ENCODE measurements at places on chromosomes 5 and 9.

GRCh38 chr9:25418974-25419373 lies 259.3 kb downstream of the TUSC1 start:
- no peak for DNase-seq

DNA sequence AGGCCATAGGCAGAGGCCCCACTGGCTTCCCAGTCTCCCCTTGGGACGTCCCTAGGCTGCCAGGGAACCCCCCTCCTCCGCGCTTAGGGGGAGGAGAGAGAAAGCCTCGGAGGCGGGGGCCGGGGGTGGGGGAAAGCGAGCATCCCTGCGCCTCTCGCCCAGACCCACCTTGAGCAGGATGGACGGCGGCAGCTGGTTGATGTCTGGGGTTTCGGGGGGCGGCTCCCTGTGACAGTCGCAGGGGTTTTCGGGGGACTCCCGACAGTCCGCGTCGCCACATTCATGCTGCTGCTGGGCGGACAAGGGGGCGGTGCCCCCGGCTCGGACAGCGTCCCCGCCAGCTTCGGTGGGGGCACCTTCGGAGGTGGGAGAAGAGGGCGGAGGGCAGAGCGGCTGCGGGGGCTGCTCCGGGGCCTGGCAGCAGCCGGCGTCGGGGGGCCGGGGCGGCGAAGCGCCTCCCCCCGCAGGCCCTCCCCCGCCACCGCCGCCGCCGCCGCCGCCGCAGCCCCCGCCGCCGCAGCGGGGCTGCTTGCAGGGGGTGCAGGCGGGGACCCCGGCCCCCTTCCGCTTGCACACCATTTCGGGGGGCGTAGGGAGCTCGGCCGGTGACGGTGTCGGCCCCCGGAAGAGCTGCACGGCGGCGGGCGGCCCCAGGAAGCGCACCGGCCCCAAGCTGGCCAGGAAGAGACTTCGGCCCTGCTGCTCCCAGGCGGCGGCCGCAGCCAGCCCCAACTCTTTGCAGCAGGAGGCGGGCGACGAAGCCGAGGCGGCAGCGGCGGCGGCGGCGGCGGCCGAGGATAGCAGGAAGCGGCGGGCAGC lies 1.2 kb downstream of the FBXL17 start:
- peak; percentile 67 for DNase-seq

GRCh38 chr9:116774421-116775180 lies 87.5 kb downstream of the TRIM32 start:
- DNase-seq, result no peak

DNA sequence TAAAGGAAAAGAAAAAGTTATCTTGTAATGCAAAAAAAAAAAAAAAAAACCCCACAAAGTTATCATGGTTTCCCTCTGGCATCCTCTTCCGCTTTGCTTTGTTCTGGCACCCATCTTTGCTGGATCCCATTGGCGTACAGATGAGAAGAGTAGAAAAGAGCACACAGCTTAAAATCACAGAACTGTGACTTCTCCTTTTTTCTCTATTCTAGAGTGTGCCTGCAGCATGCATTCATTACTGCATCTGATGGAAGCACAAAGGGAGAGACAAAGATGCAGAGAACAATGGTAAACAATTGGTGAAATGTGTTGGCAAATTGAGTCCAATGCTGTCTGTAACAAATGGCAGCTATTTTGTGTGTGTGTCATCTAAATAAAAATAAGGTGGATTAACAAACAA lies 440.8 kb upstream of the PIK3R1 start:
- DNase-seq, result no peak

All from stimulated activated CD8-positive, alpha-beta memory T cell treated with anti-CD3 and anti-CD28 coated beads, Interleukin-4, amount 100 ng/mL, for 48 hours (primary cell).